ENCODE measurements at places on chromosomes 6 and 20.

DNA sequence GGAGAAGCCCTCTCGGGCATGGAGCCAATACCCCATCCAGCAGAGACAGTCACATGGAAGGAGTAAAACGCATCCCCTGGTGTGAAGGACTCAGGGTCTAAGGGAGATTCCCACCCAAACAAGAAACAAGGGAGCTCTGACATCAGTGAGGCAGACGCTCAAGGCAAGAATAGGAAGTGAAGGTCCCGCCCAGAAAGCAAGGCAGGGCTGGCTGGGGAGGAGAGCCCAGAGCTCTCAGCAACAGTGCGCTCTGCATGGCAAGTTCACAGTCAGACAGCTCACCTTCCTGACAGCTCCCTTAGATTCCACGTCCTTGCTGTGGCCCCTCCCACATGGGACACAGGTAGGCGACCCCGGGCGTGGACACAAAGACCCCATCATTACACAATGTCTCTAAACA is 85.6 kb downstream of the TTLL2 start:
- no peak for DNase-seq

- no peak for DNase-seq
Measured at GRCh38 chr20:41304424-41305079, 13.0 kb downstream of the ZHX3 start.

- no peak for DNase-seq
Measured at GRCh38 chr6:13352165-13352564, 23.8 kb upstream of the TBC1D7 start.

GRCh38 chr20:1845163-1845523 is 50.1 kb upstream of the SIRPA start:
- no peak for DNase-seq

DNA sequence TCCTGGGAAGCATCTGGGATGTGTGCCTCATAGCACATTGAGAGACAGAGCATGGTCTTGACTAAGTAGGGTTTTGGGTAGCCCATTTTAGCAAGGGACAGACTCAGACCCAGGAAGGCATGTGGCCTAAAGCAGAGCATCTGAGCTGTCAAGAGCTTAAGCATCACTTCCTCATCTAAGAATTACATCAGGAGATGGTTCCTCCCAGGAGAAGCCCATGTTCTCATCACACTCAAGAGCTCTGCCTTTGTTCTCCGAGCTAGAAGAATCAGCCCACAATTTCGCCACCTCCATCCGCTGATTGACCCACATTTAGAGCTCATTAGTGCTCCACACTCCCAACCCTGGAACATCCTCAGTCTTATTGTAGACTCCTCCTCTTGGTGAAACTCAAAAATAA is 68.3 kb downstream of the NPEPL1 start:
- DNase-seq, result no peak

DNA sequence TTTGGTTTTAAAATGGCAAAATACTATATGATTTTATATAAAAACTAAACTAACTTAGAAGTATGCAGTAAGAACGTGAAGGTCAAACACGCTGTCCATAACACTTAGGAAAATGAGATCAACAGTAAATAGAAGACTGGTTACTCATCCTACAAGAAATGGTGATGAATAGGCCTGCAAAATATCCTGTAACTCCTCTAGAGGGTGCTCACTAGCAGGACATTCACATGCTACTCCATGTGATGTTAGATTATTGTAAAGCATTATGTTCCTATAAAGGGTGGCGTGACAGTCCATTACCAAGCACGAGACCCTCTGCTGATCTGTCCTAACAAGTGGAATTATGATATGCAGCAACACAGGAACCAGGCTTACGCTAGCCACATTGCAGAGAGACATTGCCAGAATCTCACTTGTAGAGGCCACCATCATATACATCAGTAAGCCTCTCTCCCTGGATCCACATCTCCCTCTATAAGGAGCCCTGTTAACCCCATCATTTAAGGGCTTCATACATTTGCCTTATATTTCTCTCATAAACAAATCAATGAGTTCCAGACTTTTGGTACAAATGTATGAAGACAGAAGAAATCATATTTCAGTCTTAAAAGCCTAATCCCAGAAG is 18.0 kb upstream of the DEFB129 start:
- peak; percentile 3 for DNase-seq

GRCh38 chr6:43246301-43247113 is 3.2 kb downstream of the TTBK1 start:
- no peak for DNase-seq

- DNase-seq, result no peak
Measured at GRCh38 chr6:32991972-32992371, 17.4 kb downstream of the HLA-DOA start.

DNA sequence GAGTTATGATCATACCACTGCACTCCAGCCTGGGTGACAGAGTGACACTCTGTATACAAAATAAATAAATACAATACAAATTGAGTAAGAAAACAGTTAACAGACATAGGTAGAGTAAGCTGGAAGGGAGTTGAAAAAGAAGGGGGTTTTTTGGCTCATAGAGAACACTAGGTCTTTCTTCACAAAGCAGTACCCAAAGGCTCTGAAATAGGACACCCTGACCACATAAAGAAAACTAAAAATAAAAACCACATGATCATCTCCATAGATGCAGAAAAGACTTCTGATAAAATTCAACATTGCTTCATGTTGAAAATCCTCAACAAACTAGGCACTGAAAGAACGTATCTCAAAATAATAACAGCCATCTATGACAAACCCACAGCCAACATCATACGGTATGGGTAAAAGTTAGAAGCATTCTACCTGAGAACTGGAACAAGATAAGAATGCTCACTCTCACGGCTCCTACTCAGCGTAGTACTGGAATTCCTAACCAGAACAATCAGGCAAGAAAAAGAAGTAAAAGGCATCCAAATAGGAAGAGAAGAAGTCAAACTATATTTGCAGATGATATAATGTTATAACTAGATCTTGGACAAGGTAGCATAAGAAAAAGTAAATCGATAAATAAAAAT is 48.6 kb downstream of the TOMM6 start:
- DNase-seq, result no peak

- DNase-seq, result no peak
Measured at GRCh38 chr6:148620579-148621298, 126.1 kb upstream of the UST start.

- no peak for DNase-seq
Measured at GRCh38 chr6:9539231-9539755, 875.6 kb downstream of the TFAP2A start.

GRCh38 chr20:46078954-46079353 is 10.8 kb downstream of the NCOA5 start:
- DNase-seq, result no peak

GRCh38 chr6:33609528-33609927 is 11.6 kb upstream of the ITPR3 start:
- no peak for DNase-seq
